ENCODE measurements at places on chromosomes 4 and X. TPM values are rescaled to one million over a fixed set of nuclear protein-coding genes. Genes with fewer than 3 reads are reported as not detected.

The BEX4 gene
- total RNA-seq, result 20.9 TPM

The G3BP2 gene
- total RNA-seq, result 124 TPM

The GLUD2 gene
- total RNA-seq, result 0.14 TPM

The NPY2R gene
- total RNA-seq, result not detected
